ENCODE measurements at places on chromosomes 5 and 9.

- DNase-seq = no peak
Measured at GRCh38 chr9:96612105-96612965, 7.3 kb downstream of the CDC14B start.

- DNase-seq = no peak
Measured at GRCh38 chr9:95507464-95508241, 9.1 kb downstream of the PTCH1 start.

DNA sequence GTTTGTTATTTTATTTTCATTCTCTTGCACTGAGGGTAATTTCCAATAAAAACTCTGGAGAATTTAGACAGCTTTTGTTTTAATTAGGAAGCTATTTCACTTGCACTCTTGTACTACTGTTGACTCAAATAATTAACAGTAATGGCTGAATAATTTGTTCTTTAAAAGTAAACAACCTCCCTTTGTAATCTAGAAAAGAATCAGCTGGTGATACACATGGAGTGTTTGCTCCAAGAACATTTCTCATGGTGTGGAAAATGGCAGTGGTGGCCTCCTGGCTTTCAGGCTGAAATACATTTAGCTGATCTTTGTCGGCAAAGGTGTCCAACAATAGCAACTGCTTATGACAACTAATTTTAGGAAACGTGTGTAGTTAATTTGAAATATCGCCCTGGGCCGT is 129.4 kb downstream of the C9orf152 start:
- DNase-seq = no peak

GRCh38 chr9:76562511-76562911 is 103.5 kb downstream of the GCNT1 start:
- peak; percentile 62 for DNase-seq

DNA sequence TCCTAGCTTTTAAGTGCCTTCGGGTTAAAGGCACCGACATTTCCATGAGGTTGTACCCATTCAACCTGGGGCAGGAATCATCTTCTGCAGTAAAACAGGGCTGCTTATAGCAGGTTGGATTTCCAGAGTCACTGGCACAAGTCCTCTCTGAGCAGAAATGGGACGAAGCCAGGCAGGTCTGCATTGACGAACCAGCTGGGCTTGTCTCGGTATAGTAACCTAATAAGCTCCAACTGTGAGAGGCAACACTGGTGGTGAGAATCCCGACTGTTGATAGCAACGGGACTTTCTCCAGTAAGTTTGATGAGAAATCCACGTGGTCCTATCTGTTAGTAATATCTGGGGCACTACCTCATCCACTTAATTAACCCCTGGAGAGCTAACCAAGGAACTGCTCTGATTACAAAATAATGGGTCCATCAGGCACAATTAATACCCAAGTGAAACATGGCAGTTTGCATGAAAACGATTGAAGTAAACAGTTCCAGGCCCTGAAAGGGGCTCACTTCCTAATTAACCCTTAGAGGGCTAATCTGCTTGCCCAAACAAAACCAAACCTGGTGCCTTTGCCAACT is 491.0 kb upstream of the C9orf72 start:
- DNase-seq = no peak

GRCh38 chr9:4048441-4048840 is 251.4 kb downstream of the GLIS3 start:
- no peak for DNase-seq

DNA sequence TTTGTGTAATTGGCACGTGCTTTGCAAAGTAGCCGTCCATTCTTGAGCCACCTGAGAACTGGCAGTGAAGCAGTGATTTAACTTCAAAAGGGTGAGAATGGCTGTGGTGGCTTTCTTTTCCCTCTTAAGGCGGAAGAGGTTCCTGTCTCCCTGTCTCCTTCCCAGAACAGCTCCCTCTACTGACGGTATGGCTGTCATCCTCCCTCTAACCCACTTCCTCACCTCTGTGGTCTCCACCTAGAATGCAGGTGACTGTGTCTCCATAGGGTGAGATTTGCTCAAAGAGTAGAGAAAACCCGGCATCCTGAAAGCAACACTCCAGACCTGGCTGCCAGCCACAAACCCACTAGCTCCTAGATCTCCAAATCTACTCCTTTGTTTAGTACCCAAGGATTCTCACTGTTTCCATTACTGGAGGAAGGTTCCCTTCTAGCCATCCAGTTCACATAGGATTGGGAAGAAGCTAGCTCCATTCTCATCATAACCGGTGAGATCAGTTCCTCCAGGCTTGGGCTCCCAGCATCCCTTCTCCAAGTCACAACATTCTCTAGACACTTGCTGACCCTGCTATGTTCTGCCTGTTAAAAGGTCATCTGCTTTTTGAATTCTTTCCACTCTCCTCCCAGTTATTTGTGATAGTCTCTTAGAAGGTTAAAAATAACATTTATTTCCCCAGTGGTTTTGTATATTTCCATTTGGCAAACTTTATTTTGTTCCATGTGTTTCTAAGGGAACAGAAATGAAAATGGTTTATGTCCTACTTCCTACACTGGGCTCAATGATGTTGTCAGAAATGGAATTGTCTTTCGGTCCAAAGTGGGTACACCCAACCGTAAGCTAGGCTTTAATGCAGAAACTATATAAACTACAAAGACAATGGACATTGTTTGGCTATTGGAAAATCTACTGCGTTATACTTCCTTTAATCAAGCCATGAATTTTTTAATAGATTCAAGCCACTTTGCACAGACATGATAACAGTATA is 269.4 kb downstream of the CWC27 start:
- DNase-seq = no peak

GRCh38 chr5:128446-128845 is 36.5 kb downstream of the PLEKHG4B start:
- no peak for DNase-seq

DNA sequence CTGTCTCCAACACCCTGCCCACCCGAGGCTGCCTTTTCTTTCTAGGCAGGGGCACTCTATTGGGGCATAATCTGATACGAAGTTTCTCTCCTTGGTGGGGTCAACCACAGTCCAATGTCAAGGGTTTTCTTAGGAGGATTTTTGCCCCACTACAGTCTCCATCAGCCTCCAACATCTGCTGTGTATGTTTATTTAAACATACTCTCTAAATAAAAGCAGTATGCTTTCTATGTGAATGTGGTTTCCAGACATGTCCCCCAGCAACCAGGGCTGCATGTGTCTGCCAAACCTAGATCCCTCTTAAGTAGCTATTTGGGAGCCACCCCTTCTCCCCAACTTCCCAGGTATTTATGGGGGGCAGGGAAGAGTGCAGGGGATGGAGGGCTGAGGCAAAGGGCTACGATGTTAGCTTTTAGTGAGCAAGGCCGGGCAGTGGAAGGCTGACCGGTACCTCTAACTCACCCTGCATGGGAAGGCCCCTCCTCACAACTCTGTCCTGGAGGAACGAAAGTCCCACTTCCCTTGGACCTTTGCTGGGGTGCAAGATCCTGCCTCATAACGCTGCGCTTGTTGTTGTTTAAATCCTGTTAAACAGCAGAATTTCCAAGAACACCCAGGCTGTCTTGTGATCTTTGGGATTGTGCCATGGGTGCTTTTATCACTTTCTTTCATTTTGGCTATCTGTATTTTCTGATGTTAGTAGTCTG is 75.4 kb downstream of the NREP start:
- no peak for DNase-seq

GRCh38 chr9:15404171-15404570 is 18.5 kb upstream of the SNAPC3 start:
- no peak for DNase-seq

DNA sequence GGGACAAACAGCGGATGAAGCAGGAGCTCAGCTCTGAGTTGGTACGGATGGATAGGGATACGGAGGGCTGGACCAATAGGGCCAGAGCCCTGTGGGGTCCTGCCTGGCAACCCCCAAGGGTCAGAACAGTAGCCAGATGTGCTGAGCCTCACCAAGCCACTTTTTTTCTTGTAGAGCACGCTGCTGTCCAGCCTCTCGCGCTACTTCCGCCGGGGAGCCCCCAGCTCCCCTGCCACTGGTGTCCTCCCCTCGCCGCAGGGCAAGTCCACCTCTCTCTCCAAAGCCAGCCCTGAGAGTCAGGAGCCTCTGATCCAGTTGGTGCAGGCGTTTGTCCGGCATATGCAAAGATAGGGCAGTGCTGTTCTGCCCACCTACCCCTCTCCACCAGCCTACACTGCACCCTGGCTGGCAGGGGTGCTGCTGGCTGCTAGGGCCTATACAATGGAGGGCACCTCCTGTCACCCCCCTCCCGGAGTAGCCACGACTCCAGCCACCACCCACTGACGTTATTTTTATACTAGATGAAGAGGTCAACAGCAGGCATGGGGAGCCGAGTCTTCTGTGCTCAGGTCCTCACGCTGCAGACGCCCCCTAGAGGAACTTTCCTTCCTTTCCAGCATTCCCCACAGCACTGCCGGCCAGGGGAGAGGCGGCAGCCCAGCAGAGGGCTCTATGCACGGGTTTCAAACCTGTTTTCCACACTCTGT is 21.6 kb downstream of the SH3GLB2 start:
- peak; percentile 65 for DNase-seq

GRCh38 chr9:88605512-88606362 is 70.8 kb downstream of the NXNL2 start:
- DNase-seq = no peak

DNA sequence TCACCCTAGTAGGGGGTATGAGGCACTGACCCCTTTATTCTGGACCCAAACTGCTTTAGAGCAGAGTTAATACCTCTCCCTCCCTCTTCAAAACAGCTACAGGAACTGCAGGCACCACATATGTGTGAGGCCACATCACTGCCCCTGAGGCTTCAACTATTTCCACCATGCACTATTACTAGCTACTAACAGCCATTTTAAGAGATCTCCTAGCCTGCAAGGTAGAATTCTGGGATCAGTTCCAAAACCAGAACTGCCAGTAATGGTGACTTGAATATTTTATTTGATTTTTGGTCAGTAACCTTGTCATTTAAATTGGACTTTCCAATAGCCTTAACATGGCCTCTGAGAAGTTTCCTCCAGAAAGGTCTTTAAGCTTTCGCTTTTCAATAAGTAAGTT is 55.3 kb upstream of the FSD1L start:
- DNase-seq = no peak

DNA sequence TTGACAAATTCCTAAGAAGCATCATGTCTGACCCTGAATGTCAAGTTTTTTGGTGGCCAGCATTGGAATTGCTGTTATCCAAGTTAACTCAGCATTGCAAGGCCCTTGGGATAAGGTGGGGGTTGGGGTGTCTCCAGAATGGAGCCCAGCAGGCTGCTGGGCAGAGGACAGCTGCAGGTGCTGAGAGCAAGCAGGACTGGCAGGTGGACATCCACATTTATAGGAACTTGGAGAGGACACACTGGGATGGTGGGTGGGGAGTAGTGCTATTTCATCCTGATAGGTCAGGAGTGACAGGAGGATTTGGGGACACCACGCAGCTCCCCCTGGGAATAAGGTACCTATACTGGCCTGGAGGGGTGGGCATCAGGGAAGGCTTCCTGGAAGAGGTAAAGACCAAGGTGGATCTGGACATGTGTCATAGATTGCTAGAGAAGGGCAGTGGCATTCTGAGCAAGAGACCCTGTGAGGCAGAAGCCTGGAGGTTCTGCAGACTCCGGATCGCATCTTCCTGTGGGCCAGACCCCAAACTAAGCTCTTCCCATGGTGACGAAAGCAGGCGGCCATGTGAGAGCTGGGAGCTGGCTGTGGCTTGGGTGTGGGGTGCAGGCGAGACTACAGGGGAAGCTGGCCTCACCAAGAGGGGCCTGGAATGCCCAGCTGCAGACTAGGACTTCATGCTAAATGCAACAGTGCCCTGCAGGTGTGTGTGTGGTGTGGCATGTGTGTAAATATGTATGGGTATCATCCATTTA is 148.1 kb downstream of the RGS3 start:
- DNase-seq = no peak

DNA sequence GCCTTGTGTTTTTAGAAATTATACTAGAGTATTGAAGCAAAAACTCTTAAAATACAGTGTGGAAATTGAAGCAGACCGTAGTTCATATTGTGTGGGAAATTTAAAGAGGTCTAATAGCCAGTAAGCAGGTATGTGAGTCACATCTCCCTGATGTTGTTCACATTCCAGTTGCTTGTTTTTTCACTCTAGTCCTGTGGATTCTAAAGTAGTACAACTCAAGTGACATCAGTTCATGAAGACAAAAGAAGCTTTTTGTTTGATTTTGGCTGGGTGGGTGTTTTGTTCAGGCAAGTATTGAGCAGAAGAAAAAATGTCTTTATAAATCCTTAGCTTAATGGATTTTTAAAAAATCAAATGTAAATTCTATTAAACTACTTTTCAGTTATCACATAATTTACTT is 216.2 kb downstream of the MAN2A1 start:
- DNase-seq = no peak

DNA sequence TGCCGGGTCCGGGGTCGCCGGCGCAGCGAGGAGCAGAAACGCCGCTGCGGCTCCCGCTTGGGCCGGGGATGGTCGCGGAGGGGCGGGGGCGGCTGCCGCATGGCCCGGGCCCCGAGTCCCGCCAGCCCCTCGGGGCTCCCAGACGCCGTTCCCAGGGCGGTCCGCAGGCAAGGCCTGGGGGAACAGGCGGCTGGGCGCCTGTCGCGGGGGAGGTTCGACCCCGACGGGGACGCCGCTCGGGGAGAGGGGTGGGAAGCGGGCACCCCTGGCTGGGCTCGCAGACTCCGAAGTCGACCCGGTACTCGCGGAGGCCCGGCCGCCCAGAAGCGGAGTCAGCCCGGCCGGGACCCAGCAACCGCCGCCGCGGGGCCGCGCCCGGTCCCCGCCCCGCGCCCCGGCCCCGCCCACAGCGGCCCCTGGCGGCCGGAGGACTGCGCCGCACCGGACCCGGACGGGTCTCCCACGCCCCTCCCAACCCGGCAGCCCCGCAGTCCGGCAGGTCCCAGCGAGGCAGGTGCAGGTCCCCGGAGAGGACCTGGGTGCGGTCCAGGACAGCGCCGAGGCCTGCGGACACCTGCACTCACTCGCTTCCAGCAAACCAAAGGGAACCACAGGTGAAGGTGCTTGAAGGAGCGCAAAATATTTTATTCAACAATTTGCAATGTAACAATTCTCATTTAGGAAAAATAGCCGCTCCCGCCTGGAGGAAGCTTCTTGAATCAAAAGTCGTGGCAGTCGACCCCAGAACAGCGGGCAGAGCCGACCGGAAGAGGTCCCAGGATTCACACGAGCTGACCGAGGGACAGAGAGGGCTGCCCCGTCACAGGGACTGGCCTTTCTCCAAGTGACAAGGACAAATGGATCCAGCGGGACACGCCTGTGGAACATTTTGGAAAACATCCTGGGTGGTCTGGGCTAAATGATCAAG is at the start of gene INPP5E:
INPP5E (minus strand) TSS at position 365 of the 928 bp plus-strand sequence. CDS start 426 bp downstream, outside the sequence.
- peak; percentile 81 for DNase-seq

- peak; percentile 54 for DNase-seq
Measured at GRCh38 chr5:157471709-157472108, 11.7 kb downstream of the NIPAL4 start.

- peak; percentile 82 for DNase-seq
Measured at GRCh38 chr9:96441798-96442445, 8.0 kb upstream of the HABP4 start.

DNA sequence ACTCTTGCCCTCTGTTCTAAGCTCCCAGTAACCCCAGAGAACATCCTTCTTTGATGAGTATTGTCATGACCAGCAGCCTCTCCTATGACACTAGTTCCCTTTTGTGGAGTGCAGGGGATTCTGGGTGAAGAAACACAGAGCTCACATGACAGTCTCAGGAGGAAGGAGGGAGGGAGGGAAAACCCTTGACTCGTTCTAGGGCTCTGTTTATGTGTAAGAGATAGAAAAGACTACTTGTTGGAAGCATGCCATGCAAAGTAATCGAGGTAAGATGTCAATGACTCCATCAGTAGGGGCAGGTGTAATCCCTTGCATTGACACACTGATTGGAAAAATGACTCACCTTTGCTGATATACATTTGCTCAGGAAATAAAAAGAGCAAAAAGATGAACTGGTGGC is 190.2 kb upstream of the ELL2 start:
- DNase-seq = no peak
